ENCODE measurements at places on chromosomes 7 and 10. TPM values are rescaled to one million over a fixed set of nuclear protein-coding genes. Genes with fewer than 3 reads are reported as not detected.

SAMD9L gene
- not detected for total RNA-seq

GRCh38 chr10:59814878-59815277, 61.6 kb upstream of the MRLN start:
- no peak for DNase-seq
- no peaks in the 10 kb centered on the region for H3K4me1 ChIP-seq
- H3K27me3 ChIP-seq, result no peaks in the 10 kb centered on the region
- peaks cover 30% of the 10 kb centered on the region for H3K36me3 ChIP-seq
- H3K27ac ChIP-seq, result no peak overlapping the region

DNA sequence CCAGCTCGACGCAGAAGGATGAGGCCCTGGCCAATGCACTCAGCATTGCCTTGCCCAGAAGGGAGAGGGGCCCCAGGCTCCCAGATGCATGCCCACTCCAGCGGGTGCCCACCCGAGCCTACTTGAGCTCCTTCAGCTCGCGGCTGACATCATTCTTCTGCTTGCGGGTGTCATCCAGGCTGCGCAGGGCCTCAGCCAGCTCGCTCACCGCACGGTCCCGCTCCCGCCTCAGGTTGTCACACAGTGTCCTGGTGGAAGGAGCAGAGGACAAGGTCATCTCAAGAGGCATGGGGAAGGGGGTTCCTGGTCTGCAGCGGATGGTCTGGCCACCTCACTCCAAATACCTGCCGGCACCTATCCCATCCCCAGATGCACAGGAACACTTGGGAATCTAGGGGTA, 92.8 kb downstream of the DLG5 start:
- H3K4me3 ChIP-seq, result no peak overlapping the region
- peaks cover 57% of the 10 kb centered on the region for H3K36me3 ChIP-seq
- peaks cover 4% of the 10 kb centered on the region for H3K4me1 ChIP-seq
- no peaks in the 10 kb centered on the region for H3K27me3 ChIP-seq

DNA sequence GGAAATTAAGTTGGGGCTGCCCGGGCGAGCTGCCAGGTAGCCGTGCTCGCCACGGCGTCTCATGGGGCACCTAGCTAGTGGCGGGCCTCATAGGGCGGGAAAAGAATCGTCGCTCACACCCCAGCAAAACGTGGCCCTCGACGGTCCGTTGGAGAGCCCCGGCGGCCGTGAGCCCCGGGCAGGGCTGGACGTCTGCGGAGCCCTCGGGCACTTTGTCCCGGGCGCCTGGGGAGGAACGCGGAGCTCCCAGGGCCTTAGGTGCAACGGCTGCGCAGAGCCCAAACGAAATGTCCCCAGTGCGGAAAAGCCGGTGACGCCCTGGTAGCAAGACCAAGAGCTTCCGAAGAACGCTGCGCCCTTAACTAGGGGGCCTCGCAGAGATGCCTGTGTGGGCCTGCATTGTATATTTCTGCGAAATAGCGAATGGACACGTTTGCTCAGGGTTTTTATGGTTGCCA, 866 bp upstream of the SFMBT2 start:
- H3K4me3 ChIP-seq, result peak overlapping the region; percentile 94
- H3K36me3 ChIP-seq, result no peaks in the 10 kb centered on the region
- no peaks in the 10 kb centered on the region for H3K4me1 ChIP-seq
- H3K27ac ChIP-seq, result no peak overlapping the region
- DNase-seq, result no peak

DNA sequence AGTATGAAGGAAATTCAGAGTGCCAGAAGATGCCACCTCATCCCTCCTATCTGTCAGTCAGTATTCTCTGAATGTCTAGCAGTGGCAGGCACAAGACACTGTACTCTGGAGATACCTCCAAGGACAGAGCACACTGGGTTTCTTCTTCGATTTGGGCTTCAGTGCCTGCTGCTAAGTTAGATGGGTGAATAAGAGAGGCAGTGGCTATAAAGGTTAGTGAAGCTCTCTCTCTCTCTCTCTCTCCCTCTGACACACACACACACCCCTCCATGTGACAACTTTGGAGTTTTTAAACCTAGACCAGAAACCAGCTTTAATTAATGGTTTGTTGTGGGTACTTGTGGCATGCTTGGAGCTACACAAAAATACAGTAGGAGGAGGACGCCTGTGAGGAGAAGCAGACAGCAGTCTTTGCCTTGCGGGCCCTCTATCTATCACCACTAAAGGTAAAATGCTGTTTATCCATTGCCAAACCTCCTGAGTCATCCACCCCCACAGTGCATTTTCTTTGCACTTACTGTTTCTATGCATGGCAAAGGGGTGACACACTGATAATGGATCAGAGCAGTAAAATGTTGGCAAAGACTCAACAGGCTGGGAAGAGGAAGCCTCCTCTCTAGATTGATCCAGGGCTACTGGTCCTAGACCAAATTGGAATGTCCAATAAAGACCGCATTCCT, 102.5 kb downstream of the TRIL start:
- no peak overlapping the region for H3K27ac ChIP-seq
- H3K4me3 ChIP-seq, result no peak overlapping the region
- DNase-seq, result no peak
- H3K4me1 ChIP-seq, result no peaks in the 10 kb centered on the region
- no peaks in the 10 kb centered on the region for H3K36me3 ChIP-seq
- peaks cover 34% of the 10 kb centered on the region for H3K27me3 ChIP-seq

DNA sequence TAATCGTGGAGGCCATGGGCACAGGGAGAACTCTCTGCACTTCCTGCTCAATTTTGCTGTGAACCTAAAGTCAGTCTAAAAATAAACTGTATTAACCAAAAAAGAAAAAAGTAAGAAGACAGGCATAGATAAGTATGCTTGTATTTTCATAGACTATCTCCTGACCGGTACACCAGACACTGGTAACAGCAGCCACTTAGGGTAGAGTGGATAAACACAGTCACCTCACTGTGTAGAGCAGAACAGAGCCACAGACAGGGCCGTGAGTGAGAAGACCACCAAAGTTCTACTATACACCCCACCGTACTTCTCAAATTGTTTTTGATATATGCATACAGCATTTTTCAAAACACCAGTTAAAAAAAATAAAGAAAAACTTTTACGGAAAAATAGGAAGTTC, 25.0 kb downstream of the NUDCD3 start:
- H3K4me1 ChIP-seq, result peaks cover 6% of the 10 kb centered on the region
- peaks cover 57% of the 10 kb centered on the region for H3K36me3 ChIP-seq
- DNase-seq, result no peak
- H3K27ac ChIP-seq, result no peak overlapping the region

DNA sequence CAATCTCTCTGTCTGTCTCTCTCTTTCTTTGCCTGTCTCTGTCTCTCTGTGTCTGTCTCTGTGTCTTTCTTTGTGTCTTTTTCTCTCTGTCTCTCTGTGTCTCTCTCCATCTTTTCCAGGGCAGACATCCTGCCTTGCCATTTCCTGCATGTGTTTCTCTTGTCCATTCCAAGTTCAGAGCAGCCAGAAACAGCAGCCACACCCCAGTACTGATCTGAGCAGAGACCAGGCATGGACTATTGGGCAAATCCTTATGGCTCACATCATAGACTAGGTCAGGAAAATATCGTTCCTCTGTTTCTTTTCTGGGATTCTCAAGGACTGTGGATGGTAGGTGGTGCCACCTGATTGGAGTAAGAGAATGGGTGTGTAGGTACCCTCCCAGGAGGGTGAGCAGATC, 95.8 kb downstream of the RAMP3 start:
- no peak overlapping the region for H3K27ac ChIP-seq
- no peaks in the 10 kb centered on the region for H3K4me1 ChIP-seq
- no peak for DNase-seq
- peaks cover under 1% of the 10 kb centered on the region for H3K27me3 ChIP-seq
- no peaks in the 10 kb centered on the region for H3K36me3 ChIP-seq

DNA sequence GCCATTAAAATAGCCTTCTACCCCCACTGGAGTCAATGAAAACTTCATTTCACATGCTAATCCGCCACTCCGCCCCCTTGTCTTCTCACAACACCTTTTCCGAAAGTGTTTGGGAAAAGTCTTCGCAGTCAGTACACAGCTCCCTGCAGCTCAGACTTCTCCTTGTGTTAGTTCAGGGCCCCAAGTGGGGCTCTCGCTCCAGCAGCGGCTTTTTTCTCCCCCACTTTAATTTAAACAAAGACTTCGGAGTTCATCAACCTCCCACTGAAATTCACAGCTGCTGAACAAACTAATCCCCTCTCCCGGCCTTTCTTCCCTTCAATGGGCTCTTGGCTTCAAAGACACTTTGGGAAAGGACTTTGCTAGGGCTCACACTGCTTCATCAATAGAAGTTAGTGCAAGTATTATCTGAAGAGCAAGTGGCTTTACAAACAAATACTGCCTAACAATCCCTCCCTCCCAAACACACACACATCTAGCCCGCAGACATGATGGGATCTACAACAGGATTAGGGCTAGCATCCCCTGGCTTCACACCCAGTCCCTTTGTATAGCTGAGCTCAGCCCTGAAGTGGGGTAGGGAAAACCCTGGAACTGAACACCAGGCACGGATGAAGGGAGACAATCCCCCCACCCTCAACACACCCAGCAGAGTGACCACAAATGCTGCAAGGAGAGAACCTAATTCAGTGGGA, 23.1 kb downstream of the WNT8B start:
- peaks cover 97% of the 10 kb centered on the region for H3K27me3 ChIP-seq
- H3K4me3 ChIP-seq, result no peak overlapping the region
- H3K27ac ChIP-seq, result peak overlapping the region; percentile 62
- DNase-seq, result peak; percentile 90
- H3K36me3 ChIP-seq, result no peaks in the 10 kb centered on the region

DNA sequence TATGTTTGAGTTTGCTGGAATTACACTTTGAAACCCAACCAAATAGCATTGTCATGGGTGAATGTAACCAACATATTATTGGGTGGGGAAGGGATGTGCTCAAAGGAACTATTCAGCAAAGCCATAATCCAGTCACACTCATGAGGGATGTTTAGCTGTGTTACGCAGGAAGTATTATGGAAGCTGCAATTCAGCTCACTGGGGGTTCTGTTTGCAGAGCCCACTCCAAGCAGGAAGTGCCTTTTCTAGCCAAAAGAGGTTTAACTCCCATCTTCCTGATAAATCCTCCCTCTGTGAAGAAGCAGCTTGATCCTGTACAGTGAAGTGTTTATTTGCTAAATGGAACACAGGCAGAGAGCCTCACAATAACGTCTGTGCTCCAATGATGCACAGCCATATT, 172.5 kb downstream of the GLI3 start:
- no peak for DNase-seq
- no peak overlapping the region for H3K4me3 ChIP-seq
- H3K27me3 ChIP-seq, result no peaks in the 10 kb centered on the region

DNMBP gene
- 72.6 TPM for total RNA-seq

PRKAR2B gene
- 8.6 TPM for total RNA-seq

GRCh38 chr10:110353244-110354119, 48.8 kb upstream of the SMNDC1 start:
- peak; percentile 84 for DNase-seq
- H3K27me3 ChIP-seq, result no peaks in the 10 kb centered on the region
- no peak overlapping the region for H3K27ac ChIP-seq
- peaks cover 5% of the 10 kb centered on the region for H3K4me1 ChIP-seq
- no peaks in the 10 kb centered on the region for H3K36me3 ChIP-seq

ENO4 gene
- total RNA-seq, result 1.1 TPM

- H3K36me3 ChIP-seq, result no peaks in the 10 kb centered on the region
- H3K4me3 ChIP-seq, result no peak overlapping the region
- no peak for DNase-seq
- no peak overlapping the region for H3K27ac ChIP-seq
- H3K27me3 ChIP-seq, result no peaks in the 10 kb centered on the region
Observed at GRCh38 chr10:2964632-2965296, 102.6 kb upstream of the PFKP start.

DNA sequence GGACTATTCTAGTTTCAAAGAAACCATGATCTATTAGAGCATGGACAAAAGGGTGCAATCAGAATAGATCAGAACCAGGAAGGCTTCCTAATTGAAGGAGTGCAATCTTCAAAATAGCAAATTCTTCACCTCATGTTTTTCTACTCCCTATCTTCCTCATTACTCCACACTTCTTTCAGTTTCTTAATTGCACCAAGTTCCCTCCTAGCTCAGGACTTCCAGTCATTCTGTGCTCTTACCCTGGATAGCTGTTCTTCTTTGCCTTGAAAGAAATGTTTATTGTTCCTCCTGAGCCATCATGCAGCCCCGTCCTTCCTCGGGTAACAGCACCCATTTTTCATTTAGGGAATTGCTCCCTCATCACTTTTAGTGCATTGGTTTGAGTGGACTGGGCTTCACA, 23.1 kb downstream of the TRPV5 start:
- DNase-seq, result no peak
- no peaks in the 10 kb centered on the region for H3K27me3 ChIP-seq
- H3K4me1 ChIP-seq, result no peaks in the 10 kb centered on the region
- H3K36me3 ChIP-seq, result no peaks in the 10 kb centered on the region
- H3K27ac ChIP-seq, result no peak overlapping the region

ZNF680 gene
- total RNA-seq, result 11.2 TPM

- no peak overlapping the region for H3K27ac ChIP-seq
- DNase-seq, result no peak
- H3K27me3 ChIP-seq, result no peaks in the 10 kb centered on the region
- H3K4me3 ChIP-seq, result no peak overlapping the region
- H3K4me1 ChIP-seq, result no peaks in the 10 kb centered on the region
- H3K36me3 ChIP-seq, result no peaks in the 10 kb centered on the region
Observed at GRCh38 chr7:44893710-44894234, 8.4 kb upstream of the PURB start.

DNA sequence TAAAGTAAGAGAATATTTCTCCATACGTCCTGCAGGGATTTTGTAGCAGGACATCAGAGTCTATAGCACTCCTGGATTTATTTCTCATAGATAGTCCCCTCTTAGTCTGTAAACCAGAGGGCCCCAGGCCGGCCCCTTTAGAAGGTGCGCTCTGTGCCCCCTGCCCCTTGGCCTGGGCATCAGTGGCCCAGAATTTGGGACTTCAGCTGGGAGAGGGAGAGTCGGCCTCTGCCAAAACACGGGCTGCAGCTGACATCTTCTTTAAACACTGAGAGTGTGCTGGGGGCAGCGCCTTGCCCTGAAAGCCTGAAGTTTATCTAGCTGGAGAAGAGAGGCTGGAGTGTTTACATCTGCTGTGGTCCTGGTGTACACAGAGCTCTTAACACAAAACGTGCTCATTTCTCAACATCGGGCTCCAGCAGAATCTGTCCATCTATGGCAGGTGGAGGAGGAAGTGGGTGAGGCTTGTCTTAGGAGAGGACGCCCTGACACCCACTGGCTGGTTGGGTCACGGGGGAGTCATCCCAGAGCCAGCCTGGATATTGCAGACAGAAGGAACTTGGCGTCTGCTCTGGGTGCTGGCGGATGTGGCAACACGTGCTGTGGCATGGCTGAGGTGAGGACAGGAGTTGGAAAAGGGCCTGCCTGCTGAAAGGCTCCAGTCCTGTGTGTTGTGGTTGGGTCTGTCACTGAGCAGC, 5.0 kb upstream of the TACR2 start:
- no peak for DNase-seq
- H3K27me3 ChIP-seq, result no peaks in the 10 kb centered on the region
- no peaks in the 10 kb centered on the region for H3K4me1 ChIP-seq
- no peak overlapping the region for H3K4me3 ChIP-seq
- H3K27ac ChIP-seq, result no peak overlapping the region

MBLAC1 gene
- total RNA-seq, result 1.3 TPM

CRYGN gene
- total RNA-seq, result 3.9 TPM

PAPOLB gene
- 0.90 TPM for total RNA-seq

- H3K27me3 ChIP-seq, result no peaks in the 10 kb centered on the region
- no peaks in the 10 kb centered on the region for H3K4me1 ChIP-seq
- H3K27ac ChIP-seq, result no peak overlapping the region
- H3K4me3 ChIP-seq, result no peak overlapping the region
Observed at GRCh38 chr10:76086761-76087639, 655.6 kb downstream of the LRMDA start.

GRCh38 chr10:13706604-13707003, 119.8 kb downstream of the PRPF18 start:
- no peak for DNase-seq
- peaks cover 7% of the 10 kb centered on the region for H3K4me1 ChIP-seq
- H3K27me3 ChIP-seq, result no peaks in the 10 kb centered on the region

TDRD1 gene
- total RNA-seq, result not detected
